ENCODE measurements at places on chromosomes 6 and 20.
A peak's percentile ranks its signal among the peaks of the same experiment; 100 is the strongest.

DNA sequence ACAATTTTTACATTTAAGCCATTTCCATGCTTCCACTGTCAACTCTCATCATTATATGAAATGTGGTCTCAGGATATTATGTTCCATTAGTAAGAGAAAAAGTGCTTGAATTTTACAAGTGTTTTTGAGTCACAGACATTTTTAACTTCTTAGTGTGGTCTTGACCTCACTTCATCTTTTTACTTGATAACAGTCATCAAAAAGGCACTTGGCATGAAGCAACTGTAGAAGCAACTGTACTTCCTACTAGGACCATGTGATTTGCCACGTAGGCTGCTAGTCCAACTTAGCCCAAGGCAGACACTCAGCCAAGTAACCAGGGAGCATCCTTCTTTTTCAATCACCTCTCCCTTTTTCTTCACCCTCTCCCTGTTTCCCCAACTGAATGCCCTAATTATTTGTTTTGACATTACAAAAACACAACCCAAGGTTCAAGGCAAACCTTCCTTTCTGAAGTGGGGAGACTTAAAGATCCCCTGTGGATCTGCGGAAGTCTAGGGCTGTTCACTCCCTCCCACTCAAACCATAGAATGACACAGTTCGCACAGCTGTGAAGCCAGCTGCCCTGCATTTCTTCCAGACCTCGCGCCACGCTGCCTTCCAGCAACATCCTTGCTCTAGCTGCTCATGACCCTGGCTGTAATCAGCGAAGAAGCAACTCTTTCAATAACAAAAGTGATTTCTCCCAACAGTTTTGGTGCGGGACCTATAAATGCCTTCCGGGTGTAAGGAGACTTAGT, 45.0 kb downstream of the PHACTR1 start:
- no peak for ATAC-seq

- no peak for ATAC-seq
These were observed 53.6 kb downstream of the YTHDF1 start for GRCh38 chr20:63162206-63162795.

- no peak for ATAC-seq
These were observed 194.9 kb downstream of the SCP2D1 start for GRCh38 chr20:19008497-19008896.

- ATAC-seq, result no peak
These were observed 6.2 kb downstream of the RWDD2A start for GRCh38 chr6:83199173-83199862.

GRCh38 chr20:34675993-34676641, 775 bp downstream of the PIGU start:
- no peak for ATAC-seq

- ATAC-seq, result peak; percentile 78
These were observed 37.6 kb downstream of the ZMYND8 start for GRCh38 chr20:47318586-47319516.

GRCh38 chr20:3209946-3210317, 634 bp downstream of the ITPA start:
- ATAC-seq, result peak; percentile 22

DNA sequence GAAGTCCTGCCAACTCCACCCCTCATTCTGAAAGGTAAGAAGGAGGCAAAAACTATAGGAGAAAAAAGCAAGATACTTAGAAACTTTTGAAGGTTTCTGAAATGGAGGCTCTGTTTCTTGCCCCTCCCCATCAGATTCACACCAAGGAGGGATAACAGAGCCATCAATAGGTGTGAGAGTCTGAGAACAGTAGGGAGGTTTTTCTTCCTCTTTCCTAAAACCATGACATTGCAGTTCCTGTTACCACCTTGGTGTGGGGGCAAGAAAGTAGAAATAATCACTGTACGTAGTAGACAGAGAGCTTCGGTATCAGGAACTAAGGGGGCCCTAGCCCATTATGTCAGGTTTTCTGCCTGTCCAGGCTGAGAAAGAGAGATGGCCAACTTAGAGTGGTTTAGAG, 333.3 kb upstream of the SYNCRIP start:
- ATAC-seq, result no peak

GRCh38 chr6:166951670-166952060, 4.7 kb downstream of the RNASET2 start:
- no peak for ATAC-seq

- ATAC-seq, result no peak
These were observed 391.2 kb downstream of the ADGRB3 start for GRCh38 chr6:69026243-69026642.

DNA sequence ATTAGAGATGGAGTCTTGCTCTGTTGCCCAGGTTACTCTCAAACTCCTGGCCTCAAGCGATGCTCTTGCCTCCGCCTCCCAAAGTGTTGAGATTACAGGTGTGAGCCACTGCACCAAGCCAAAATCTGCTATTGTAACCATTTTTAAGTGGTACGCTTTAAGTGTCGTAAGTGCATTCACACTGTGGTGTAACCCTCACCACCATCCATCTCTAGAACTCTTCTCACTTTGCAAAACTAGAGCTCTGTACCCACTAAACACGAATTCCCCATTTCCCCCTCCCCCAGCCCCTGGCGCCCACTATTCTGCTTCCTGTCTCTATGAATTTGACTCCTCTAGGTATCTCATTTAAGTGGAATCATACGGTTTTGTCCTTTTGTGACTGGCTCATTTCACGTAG, 2.8 kb upstream of the FAM83C start:
- ATAC-seq, result no peak

DNA sequence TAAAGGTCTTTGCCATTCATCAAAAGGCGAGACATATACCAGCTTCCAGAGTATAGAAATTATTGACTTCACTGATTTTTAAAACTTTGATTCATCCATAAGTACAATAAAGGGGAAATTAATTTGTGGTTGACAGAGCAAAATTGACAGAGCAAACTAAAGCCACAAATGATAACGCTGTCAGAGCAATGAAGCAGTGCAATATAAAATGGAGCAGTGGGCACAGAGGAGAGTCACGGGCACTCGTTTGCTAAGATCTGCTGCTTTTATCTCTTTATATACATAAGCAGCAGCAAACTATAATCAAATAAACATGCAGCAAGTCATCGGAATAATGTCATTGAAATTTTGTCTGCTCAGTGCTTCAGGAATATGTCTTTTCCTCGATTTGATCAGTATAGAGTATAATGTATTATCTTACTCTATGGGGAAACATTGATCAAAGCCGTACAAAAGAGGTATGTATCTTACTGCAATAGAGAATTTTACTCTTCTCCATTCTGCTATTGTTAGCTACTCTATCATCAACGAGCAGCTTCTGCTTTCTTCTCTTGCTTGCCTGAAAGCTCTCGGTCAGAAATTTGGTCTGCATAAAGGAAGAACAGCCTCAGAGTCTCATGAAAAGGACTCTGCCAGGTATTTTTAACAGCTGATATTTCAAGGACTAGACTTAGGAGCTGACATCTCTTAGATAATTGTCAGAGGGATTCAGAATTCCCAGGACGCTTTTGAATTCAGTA, 546.0 kb upstream of the ARID1B start:
- no peak for ATAC-seq

DNA sequence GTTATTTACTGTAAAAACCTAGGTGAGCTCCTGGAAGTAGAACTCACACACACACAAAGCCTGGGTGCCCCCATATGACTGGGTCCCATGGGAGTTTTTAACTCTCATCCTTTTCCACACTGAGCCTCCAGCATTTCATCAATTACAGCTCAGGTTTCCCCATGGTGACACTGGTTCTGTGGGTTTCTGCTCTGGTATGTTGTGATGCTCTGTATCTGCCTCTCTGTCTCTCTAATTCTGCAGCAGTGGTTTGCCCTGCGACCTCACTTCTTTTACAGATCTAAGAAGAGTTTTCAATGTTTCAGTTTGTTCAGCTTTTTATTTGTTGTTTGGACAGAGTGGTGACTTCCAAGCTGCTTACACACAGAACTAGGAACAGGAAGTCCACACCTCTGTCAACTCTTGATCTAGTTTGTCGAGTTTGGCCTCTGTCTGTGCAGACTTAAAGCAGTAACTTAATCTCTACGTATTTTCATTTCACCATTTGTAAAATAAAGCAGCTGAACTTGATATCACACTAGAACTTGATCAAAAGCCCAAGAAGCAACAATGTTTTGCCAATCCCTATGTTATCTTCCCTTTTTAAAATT, 554.3 kb downstream of the EPHA7 start:
- no peak for ATAC-seq

DNA sequence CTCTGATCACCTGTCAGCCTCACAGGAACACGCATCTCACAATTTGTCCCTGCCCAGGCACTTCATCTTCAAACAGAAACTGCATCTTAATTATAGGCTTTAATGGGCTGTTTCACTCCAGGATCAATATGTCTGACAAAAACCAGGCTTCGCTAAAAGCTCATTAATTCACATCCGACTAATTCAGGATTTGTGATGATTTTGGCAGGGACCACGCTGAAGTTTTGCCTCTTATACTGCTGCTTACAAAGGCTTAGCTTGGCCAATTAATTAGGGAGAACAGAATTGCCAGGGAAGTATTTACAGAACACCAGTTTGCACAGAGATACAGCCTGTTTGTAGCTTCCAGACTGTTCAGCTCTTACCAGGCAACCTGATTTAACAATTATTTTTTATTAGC, 541.0 kb upstream of the SPTLC3 start:
- ATAC-seq, result no peak

- no peak for ATAC-seq
These were observed 23.2 kb upstream of the ARG1 start for GRCh38 chr6:131549811-131550210.

GRCh38 chr20:5073660-5074231, 46.0 kb downstream of the PCNA start:
- ATAC-seq, result no peak

DNA sequence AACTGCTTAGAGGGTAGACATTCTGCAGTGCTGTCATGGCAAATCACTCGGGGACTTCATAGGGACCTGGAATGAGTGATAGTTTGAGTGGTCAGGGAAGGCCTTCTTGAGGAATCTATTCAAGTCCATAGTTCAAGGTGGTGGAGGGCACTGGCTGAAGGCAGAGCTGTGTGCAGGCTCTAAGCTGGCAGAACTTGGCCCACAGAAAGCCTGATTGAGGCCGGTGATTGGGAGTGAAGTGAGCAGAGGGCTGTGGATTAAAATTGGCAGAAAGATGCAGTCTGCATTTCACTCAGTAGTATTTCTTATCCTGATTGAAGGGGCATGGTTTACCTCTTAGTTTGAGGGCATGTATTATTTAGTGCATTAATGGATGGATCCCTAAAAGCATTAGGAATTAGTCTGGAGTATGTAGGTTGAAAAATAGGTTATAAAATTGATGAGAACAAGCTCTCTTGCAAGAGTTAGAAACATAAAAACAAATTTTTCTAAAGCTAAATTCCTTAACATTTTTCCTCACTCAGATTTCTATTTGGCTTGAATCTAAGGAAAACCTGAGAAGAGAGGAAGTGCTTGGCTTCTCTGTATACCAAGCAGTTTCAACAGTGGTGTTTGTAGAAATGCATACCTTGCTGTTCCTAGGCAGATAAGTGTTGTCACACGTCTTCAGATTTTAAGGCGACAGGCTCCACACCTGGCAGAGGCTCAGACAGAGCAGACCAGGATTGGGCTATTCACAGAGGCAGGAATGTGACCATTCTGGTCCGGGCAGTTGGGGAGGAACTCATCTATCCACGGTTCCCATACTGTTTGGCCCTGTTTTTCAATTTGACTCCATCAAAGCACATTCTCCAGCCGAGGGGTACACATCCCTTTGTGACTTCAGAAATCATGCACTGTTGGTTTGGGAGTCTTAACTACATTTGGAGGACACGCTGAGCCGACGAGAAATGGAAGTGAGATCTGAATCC, 45.2 kb downstream of the UTRN start:
- no peak for ATAC-seq

DNA sequence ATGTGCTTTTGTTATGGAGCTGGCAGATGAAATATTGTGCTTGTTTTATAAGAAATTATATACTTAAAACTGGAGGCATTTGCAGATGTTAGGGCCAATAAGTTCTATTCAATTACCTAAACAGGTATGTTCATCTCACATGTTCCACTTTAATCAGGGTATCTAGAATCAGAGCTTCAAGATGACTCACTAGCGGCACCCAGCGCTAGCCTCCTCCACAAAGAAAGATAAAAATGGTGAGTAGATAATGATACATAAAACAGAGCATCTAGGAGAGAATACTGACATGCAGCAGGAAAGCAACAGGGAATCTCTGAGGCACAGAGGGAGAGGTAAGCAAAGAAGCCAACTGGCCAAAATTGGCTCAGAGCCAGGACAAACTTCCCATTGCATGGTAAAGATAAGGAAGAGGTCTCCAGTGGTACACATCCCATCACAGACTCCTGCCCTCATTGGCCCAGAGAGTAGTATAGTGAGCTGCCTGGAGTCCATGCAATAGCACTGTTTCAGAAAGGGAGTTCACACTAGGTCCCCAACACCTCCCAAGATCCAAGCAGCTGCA, 200.7 kb upstream of the SPTLC3 start:
- ATAC-seq, result no peak

GRCh38 chr6:79868098-79868722, 79.1 kb downstream of the ELOVL4 start:
- no peak for ATAC-seq

DNA sequence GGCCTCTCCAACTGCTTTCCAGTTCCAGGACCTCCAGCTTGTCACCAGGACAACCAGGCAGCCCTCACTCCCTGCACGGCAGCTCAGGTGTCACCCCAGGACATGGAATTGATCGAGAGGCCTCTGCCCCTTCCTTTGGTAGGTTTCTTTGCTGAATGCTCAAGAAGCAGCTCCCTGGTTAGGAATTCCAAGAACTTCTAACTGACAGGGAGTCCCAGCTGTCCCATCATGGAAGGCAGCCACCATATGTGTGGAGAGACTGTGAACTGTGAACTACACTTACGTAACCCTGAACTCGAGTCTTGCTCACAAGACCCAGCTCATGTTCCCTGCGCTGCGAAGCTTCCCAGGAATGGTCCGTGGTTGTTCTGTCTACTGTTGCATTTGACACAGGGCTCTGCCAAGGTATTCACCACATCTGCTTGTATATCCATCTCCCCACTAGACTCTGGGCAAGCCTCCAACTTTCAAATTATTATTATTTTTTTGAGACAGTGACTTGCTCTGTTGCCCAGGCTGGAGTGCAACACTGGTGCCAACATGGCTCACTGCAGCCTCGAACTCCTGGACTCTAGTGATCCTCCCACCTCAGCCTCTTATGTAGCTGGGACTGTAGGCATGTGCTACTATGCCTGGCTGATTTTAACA, 35.7 kb downstream of the MGME1 start:
- ATAC-seq, result peak; percentile 31

DNA sequence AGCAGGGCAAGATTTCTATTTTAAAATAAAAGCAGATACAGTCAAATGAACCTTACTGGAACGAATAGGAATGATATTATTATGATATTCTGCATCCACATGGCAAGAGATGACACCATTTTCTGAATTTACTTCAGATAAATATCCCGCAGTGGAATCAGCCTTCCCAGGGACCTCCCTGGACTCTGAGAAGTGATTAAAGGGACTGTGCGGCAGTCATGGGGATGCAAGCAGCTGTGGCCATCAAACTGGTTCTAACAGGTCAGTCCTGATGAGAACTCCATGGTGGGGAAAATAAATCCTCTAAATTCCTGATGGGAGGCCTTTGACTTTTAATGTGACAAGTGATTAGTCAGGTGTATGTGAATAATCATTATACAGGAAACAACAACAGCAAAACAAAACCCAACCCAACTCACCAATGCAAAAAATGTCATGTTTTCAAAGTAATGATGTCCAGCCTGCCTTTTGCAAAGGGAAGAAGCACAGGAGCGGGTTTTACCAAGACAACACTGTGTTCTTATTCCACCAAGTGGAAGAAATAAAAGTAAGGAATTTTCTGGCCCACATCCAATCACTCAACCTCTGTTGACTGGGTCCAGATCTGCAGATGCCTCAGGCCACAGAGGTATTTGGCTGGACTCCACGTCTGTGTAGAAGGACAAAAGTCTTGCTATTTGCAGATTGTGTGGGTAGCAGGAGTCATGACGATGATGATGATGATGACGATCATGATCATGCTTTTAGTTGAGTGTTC, 61.9 kb upstream of the CITED2 start:
- no peak for ATAC-seq
